Activated CD4-positive, CD25-positive, alpha-beta regulatory T cell (primary cell): ENCODE measurements at places on chromosomes 16 and 17.

DNA sequence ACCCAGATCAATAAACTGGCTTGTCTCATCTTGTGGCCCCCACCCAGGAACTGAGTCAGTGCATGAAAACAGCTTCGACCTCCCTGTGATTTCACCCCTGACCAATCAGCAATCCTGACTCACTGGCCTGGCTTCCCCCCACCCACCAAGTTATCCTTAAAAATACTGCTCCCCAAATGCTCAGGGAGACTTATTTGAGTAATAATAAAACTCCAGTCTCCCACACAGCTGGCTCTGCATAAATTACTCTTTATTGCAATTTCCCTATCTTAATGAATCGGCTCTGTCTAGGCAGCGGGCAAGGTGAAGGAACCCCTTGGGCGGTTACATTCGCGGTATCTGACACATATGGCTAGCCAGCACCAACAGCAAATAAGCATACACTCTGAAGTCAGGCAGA is 9.8 kb upstream of the RABEP1 start:
- DNase-seq: no peak

- DNase-seq: no peak
These were observed 83.2 kb downstream of the ARHGAP23 start for GRCh38 chr17:38511150-38512108.

DNA sequence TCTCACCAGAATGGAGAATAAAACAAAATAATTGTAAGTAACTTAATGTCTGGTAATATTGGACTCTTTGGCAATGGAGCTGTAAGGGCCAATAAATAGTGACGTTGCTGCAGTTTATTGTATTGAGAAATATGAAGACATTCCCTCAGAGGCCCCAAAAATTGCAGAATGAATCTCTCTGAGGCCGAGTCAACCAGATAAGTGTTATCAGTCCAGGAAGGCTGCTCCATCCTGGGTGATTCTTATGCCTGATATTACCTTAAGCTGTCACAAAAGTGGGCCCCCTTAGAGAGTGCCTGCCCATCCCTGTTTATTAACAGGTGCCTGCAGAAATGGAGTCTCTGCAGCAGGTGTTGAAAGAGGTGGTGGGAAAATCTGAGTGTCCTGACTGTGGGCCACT is 219.2 kb downstream of the HS3ST4 start:
- no peak for DNase-seq

- DNase-seq: no peak
These were observed 342.7 kb upstream of the TNRC6C start for GRCh38 chr17:77615703-77616253.

- DNase-seq: peak; percentile 12
These were observed 31.8 kb downstream of the USP7 start for GRCh38 chr16:8931859-8932258.

DNA sequence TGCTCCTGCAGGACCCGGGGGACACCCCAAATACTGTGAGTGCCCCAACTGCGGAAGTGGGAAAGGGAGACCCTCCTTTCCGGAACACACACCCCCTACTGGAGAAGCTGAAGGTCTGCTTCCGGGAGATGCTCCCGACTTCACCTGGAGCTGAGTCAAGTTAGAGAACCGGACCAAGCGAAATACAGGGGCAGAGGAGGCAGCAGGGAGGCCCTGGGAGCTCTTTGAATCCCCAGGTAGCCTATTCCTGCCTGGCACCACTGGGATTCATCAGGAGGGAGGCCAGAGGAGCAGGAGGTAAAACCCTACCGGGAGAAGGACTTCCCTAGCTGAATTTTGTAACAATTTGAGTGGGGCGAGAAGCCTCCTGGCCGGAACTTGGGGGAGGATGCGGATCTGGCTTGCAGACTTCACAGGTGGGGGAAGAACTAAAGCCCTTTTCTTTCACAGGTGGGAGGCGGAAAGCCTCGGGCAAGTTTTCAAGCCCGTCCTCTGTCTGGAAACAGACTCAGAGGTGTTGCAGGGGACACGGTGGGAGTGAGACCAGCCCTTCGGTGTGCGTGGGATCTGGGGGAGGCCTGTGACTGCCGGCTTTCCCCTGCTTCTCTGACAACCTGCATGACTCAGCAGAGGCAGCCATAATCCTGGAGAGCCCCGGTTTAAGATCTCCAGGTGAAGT is 22.4 kb upstream of the TEKT1 start:
- no peak for DNase-seq

- DNase-seq: no peak
These were observed 43.6 kb downstream of the RPA1 start for GRCh38 chr17:1873418-1873817.

- no peak for DNase-seq
These were observed at the start of gene ATP2A1 for GRCh38 chr16:28878083-28878926. ATP2A1 (plus strand) TSS chr16:28878488; CDS start chr16:28878672, 184 bp downstream.

GRCh38 chr16:84931506-84931905 is 79.8 kb downstream of the ZDHHC7 start:
- no peak for DNase-seq

- DNase-seq: no peak
These were observed 192.2 kb downstream of the WWOX start for GRCh38 chr16:78291604-78292003.

DNA sequence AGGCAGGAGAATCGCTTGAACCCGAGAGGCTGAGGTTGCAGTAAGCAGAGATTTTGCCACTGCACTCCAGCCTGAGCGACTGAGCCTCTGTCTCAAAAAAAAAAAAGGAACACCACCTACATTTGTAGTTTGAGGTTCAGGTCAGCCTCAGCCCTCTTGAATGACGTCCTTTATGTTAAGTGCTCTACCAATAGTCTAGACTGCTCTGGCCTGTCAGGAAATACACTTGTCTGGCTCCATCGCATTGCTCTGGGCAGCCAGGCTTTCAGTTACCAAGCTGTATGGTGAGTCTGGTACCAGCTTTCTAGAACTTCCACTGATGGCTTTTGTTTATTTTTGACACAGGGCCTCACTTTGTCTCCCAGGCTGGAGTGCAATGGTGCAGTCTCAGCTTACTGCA is 11.4 kb downstream of the SOCS7 start:
- no peak for DNase-seq

DNA sequence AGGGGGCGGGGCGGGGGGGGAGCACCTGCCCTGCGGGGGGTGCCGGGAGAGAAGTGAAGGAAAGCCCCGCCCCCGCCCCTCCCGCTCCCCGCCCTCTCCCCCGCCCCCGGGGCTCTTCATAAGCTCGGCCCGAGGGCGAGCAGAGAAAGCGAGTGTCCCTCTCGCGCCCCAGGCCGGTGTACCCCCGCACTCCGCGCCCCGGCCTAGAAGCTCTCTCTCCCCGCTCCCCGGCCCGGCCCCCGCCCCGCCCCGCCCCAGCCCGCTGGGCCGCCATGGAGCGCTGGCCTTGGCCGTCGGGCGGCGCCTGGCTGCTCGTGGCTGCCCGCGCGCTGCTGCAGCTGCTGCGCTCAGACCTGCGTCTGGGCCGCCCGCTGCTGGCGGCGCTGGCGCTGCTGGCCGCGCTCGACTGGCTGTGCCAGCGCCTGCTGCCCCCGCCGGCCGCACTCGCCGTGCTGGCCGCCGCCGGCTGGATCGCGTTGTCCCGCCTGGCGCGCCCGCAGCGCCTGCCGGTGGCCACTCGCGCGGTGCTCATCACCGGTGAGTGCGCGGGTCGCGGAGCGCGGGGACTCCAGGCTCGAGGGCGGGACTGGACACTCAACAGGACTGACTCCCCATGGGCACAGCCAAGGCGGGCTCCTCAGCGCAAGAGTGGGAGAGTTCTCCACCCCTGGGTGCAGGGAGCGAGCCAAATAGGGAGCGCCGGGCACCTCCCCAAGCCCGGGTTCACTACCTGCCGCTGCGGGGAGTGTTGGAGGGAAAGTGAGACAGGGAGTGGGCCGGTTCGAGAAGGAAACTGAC is at the start of gene HSD11B2:
Gene HSD11B2, plus strand, starts transcription at position 145 of the 798 bp plus-strand sequence. Its CDS starts 128 bp downstream, at position 273.
- DNase-seq: no peak

- no peak for DNase-seq
These were observed 7.6 kb downstream of the ALKBH5 start for GRCh38 chr17:18191236-18191667.

- DNase-seq: no peak
These were observed 33.0 kb upstream of the PMP22 start for GRCh38 chr17:15298176-15298575.

DNA sequence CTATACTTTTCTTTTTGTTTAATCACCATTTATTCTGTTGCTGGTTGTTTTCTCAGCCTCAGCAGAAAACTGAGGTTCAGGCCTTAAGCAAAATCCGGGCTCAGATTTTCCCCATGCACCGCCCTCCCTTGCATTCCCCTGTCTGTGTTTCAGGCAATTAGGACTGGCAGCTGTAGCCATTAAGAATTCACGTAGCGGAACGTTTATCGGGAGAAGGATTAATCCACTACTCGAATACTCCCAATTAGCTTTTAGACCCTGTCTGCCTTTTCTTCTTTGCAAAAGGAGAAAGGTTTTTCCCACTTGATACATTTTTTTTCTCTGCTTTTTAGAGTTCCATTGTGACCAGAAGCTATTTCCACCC is 173.1 kb downstream of the RPTOR start:
- no peak for DNase-seq

DNA sequence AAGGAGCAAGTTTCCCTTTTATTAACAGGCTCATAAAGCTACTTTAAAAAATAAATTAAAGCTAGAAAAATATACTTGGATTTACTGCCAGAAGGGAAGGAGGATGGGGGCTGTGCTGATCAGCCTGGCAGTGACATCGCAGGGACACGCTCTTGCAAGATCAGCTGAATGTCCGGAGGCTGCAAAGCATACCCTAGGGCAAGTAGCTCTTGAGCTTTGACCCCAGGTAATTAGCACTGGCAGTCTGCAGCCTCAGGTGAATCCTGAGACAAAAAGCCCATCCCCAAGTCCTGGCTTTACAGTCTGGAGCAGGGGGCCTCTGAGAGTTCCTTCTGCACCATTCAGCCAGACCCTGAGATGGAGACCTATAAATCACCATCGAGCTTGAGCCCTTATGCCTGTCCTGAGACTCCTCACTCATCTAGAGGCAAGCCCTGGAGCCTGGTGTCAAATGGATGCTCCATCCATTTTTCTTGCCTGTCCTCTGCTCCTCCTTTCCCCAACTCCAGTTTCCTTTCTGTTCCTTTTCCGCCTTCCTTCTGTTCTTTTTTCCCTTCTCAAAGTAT is 131.7 kb downstream of the TMEM114 start:
- DNase-seq: no peak

- DNase-seq: no peak
These were observed 24.5 kb downstream of the FBXO39 start for GRCh38 chr17:6800422-6801027.

GRCh38 chr16:3591436-3591803 is 14.2 kb upstream of the NLRC3 start:
- no peak for DNase-seq

- DNase-seq: no peak
These were observed 15.2 kb downstream of the ARHGAP17 start for GRCh38 chr16:24999856-25000461.

DNA sequence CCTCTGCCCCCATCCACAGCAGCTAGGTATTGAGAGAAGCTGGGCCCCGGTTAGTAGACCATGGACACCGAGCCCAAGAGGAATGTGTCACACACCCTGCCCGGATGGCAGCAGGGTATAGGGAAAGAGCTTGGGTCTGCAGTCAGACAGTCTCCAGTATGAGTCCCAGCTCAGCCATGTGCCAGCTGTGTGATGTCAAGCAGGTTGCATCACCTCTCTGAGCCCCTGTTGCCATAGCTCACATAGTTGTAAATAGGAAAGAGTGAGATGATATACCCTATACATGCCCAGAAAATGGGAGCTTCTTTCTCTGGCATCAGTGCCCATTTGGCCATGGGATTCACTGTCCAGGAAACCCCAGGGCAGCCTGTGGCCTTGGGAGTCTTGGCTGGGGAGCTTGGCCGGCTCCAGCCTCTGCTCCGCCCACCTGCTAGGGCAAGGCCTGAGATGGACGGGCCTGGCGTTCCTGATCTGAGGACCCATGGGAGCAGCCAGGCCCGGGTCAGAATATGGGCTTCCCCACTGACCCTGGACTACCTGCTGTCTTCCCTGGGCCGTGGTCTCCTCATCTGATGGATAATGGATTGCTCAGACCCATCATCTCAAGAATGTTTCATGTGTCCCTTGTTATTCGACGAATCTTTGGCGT is 13.2 kb downstream of the CD300LG start:
- DNase-seq: no peak

GRCh38 chr16:11640987-11641817 is 27.1 kb upstream of the SNN start:
- no peak for DNase-seq

GRCh38 chr17:72175787-72176515 is 55.1 kb downstream of the SOX9 start:
- no peak for DNase-seq

GRCh38 chr17:64213995-64214811 is 48.9 kb downstream of the TEX2 start:
- no peak for DNase-seq

- DNase-seq: no peak
These were observed 805.6 kb upstream of the EEF2KMT start for GRCh38 chr16:5903153-5903552.

DNA sequence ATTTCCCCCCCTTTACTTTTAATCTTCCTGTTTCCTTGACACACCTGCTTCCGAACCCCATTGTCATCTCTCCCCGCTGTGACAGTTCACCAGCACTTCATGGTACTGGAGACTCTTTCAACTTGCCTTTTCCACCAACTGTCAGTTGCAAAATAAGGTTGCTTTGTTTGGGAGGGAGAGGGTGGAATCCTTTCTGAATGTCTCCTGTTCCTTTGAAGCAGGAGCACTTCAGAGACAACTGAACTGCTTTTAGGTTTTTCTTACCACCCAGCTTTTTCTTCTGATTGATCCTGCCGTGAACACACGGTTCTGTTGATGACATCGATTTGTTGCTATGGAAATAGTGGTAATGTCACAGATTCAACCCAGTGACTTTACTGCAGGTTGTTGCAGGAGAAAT is 42.0 kb downstream of the RPA1 start:
- no peak for DNase-seq

DNA sequence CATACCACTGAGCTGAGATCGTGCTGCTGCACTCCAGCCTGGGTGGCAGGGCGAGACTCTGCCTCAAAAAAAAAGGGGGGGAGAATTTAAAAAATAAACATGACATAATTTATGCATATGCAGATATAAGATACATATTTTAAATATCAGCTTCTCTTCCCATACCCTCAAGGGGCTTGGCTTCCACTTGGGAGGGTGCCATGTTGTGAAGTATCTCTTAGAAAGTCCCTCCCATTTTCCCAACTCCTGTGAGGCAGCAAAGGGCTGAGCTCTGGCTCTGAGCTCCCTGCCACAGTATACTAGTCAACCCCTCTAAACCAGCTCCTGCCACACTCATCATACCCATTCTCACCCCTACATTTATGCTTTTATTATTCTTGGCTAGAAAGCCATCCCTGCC is 39.4 kb downstream of the MYH11 start:
- no peak for DNase-seq
